ENCODE measurements at places on chromosomes 6 and 20. TPM values are rescaled to one million over a fixed set of nuclear protein-coding genes. Genes with fewer than 3 reads are reported as not detected.

C6orf58 gene
- not detected for total RNA-seq

ACTL10 gene
- not detected for total RNA-seq

TAF8 gene
- 27.8 TPM for total RNA-seq

SPATA2 gene
- total RNA-seq, result 3.3 TPM

RAB44 gene
- total RNA-seq, result not detected

TGM3 gene
- not detected for total RNA-seq

ZC2HC1B gene
- total RNA-seq, result not detected

ZNF165 gene
- total RNA-seq, result 1.2 TPM

TDRD6 gene
- not detected for total RNA-seq

CLPSL2 gene
- not detected for total RNA-seq

TRIM40 gene
- total RNA-seq, result not detected

GJA1 gene
- 79.5 TPM for total RNA-seq

C6orf141 gene
- total RNA-seq, result 2.6 TPM

C20orf202 gene
- total RNA-seq, result not detected

MATN4 gene
- not detected for total RNA-seq

SLC44A4 gene
- not detected for total RNA-seq

FRK gene
- 0.21 TPM for total RNA-seq

PTCHD4 gene
- 3.9 TPM for total RNA-seq

TNXB gene
- 0.06 TPM for total RNA-seq

NNAT gene
- total RNA-seq, result not detected

BMP7 gene
- 11.8 TPM for total RNA-seq

TXNDC5 gene
- total RNA-seq, result 475 TPM

LSM2 gene
- total RNA-seq, result 108 TPM

MAFB gene
- total RNA-seq, result 0.25 TPM

DBNDD2 gene
- total RNA-seq, result 2.7 TPM

SLC17A2 gene
- total RNA-seq, result not detected

CFB gene
- total RNA-seq, result 1.5 TPM

SLC22A3 gene
- not detected for total RNA-seq

TRAPPC3L gene
- total RNA-seq, result 0.17 TPM

MYCT1 gene
- not detected for total RNA-seq

PRR18 gene
- total RNA-seq, result not detected

CST5 gene
- not detected for total RNA-seq

HS3ST5 gene
- not detected for total RNA-seq

FGD2 gene
- not detected for total RNA-seq

OR2B6 gene
- total RNA-seq, result not detected

RAET1E gene
- not detected for total RNA-seq

PEDS1 gene
- total RNA-seq, result 30.3 TPM

FOXF2 gene
- total RNA-seq, result 21.5 TPM
